Cerebellar nuclear complex (tissue), 1 donor: ENCODE measurements at places on chromosomes 5 and 9.
A peak's percentile ranks its signal among the peaks of the same experiment; 100 is the strongest.

GRCh38 chr5:162384225-162384624 is 316.7 kb downstream of the GABRG2 start:
- no peak for DNase-seq

DNA sequence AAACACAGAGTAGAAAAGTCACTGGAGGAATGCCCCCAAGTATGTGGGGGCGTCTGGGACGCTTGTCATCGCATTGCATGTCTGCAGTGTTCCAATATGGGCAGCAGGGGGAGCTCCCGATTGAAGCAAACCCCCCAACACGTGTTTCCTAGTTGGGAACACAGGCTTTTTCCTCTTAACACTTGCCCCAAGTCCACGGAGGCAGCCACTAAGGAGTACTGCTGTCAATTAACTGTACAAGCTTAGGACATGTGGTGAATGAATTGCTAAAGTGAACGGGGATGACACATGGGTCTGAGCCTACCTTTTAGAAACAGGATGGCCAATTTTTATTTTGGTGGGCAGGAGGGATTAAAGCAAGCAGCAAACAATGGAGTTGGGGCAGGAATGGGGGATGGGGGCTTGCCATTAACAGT is 2.2 kb downstream of the GABRB2 start:
- DNase-seq, result peak; percentile 29

DNA sequence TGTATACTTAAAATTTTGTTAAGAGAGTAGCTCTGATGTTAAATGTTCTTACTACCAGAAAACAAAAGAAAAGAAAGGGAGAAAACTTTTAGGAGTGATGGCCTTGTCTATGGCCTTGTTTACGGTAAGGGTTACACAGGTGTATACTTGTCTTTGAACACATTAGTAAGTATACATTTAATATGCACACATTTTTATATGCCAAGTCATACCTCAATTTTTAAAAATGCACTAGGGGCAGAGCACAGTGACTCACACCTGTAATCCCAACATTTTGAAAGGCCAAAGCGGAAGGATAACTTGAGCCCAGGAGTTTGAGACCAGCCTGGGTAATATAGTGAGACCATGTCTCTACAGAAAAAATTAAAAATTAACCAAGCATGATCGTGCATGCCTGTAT is 166.7 kb upstream of the SNX2 start:
- no peak for DNase-seq

DNA sequence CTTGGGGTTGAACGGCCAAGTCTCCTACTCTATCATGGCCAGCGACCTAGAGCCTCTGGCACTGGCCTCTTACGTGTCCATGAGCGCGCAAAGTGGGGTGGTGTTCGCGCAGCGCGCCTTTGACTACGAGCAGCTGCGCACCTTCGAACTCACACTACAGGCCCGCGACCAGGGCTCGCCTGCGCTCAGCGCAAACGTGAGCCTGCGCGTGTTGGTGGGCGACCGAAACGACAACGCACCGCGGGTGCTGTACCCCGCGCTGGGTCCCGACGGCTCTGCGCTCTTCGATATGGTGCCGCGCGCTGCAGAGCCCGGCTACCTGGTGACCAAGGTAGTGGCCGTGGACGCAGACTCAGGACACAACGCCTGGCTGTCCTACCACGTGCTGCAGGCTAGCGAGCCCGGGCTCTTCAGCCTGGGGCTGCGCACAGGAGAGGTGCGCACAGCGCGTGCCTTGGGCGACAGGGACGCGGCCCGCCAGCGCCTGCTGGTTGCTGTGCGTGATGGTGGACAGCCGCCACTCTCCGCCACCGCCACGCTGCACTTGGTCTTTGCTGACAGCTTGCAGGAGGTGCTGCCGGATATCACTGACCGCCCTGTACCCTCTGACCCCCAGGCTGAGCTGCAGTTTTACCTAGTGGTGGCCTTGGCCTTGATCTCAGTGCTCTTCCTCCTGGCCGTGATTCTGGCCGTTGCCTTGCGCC is 2.0 kb downstream of the PCDHGB5 start:
- no peak for DNase-seq

DNA sequence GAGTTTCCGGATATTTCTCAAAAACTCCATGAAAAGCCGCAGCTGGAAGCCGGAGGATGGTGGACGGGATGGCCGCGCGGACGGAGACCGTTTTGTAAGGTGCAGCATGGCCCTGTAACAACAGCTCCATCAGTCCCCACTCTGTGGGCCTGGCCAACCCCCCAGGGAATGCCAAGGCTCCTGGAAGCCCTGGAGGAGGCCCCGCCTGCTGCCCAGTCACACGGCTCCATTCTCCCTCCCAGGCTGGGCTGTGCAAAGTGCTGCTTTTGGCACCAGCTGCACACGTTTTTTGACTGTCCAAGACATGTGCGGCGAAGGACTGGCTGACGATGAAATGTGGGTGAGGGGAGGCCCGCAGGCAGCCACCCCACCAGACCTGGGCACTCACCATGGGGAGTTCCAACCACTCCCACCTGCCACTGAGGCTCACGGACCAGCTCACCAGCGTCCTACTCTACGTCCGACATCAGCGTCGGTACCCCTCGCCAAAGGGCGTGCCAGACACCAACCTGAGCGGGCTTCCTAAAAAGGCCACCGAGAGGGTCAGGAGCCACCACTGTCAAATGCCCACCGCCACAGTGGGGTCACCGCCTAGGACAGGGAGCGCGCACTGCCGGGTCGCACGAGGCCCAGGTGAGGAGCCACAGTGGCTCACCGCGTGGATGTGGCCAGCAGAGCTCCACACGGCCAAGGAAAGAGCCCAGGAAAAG is 27.3 kb downstream of the PNPLA7 start:
- DNase-seq, result no peak

- DNase-seq, result no peak
Measured at GRCh38 chr5:141603923-141604717, 14.7 kb downstream of the DIAPH1 start.

- no peak for DNase-seq
Measured at GRCh38 chr9:35726931-35727330, 5.1 kb downstream of the TLN1 start.

DNA sequence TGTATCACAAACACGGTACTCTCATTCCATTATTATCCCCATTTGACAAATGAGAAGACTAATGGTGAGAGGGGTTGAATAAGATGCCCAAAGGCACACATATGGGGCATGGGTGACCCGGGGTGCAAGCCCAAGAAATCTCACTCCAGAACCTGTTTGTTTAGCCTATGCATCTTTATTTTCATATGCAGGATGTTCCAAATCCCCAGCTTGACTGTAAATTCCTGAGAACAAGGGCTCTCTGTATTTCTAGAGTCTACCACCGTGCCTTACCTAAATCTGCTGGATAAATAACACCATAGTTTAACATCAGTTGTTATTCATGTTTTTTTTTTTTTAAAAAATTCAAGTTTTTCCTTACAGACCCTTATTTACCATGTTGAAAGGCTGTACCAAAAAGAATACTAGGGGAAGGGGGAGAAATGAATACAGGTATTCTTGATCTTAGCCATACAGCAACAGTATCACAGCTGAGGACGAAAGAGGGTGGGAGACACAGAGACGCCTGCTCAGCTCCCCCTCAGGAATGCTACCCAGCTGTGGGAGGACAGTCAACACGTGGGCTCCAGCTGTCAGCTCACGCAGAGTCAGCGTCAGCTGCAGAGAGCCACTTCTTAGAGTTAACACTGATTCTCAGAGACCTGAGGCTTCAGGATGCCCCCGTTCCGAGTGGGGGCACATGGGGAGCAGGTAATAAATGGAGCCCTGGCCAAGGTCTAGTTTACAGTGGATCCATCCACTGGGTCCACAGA is 86.6 kb downstream of the MED27 start:
- no peak for DNase-seq

GRCh38 chr5:178442405-178443257 is 147.6 kb downstream of the COL23A1 start:
- no peak for DNase-seq

- DNase-seq, result no peak
Measured at GRCh38 chr9:19828576-19829109, 39.8 kb upstream of the SLC24A2 start.
